NCI-H774 (cell line): ENCODE measurements at places on chromosomes 7 and 10.

GRCh38 chr7:75739796-75740672, 1.3 kb upstream of the HIP1 start:
- DNase-seq = no peak

DNA sequence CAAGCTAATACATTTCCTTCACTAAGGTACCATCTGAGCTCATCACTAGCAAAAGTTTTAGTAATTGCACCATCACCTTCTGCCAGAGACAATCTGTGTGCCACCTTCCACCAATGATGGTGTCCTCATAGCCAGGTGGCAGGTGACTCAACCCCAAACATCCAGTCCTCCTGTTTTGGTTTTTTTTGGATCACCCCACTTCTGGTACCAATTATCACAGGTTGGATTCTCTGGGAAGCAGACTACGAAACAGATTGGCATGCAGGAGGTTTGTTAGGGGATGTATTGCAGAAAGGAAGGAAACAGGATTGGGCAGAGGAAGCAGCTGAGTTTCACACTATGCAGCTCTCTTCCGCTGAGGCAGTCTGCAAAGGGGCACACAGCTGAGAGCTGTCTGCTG, 4.5 kb upstream of the TACC2 start:
- no peak for DNase-seq

GRCh38 chr10:128220021-128220420, 93.8 kb upstream of the MKI67 start:
- DNase-seq = no peak

GRCh38 chr7:138370956-138371355, 89.1 kb upstream of the TRIM24 start:
- DNase-seq = no peak

DNA sequence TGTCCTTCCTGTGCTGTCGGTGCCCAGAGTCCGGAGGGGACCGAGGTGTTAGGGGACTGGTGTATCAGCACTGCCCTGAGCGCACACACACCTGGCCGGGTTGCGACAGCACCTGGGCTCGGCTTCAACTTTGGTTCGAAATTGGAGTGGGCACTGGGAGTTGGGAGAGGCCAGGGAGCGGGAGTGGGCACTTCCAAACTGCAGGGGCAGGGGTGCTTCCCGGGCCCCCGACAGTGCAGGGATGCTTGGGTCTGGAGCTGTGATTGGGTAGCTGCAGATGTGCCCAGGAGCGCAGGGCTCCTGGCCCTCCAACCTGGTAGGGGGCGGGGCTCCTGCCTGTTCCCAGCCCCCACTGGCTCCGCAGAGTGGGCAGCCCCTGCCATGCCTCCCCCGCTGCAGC, 7.7 kb downstream of the BBS9 start:
- DNase-seq = no peak

DNA sequence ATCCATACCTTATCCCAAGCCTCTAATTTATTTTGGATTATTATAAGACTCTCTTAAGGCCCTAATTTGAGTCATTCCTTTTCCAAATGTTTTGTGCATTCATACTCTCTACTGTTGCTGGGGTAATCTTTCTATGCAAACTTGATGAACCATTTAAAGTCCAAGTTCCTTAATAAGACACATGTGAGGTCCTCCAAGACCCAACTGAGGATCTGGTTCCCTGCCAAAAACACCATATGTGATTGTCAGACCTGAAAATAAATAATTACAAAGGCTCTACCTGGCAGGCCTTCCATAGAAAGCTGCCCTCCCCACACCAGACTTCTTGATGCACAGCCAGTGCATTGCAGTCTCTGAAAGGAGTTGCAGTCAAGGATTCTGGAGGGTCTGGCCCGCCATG, 257.9 kb upstream of the AKR1E2 start:
- DNase-seq = no peak

- DNase-seq = no peak
These were observed 152.7 kb upstream of the NRP1 start for GRCh38 chr10:33487014-33487776.

- no peak for DNase-seq
These were observed 163.9 kb upstream of the AUTS2 start for GRCh38 chr7:69434398-69434815.

GRCh38 chr10:878895-879294, 52.6 kb downstream of the LARP4B start:
- no peak for DNase-seq

- no peak for DNase-seq
These were observed 14.3 kb downstream of the TES start for GRCh38 chr7:116224492-116225098.

DNA sequence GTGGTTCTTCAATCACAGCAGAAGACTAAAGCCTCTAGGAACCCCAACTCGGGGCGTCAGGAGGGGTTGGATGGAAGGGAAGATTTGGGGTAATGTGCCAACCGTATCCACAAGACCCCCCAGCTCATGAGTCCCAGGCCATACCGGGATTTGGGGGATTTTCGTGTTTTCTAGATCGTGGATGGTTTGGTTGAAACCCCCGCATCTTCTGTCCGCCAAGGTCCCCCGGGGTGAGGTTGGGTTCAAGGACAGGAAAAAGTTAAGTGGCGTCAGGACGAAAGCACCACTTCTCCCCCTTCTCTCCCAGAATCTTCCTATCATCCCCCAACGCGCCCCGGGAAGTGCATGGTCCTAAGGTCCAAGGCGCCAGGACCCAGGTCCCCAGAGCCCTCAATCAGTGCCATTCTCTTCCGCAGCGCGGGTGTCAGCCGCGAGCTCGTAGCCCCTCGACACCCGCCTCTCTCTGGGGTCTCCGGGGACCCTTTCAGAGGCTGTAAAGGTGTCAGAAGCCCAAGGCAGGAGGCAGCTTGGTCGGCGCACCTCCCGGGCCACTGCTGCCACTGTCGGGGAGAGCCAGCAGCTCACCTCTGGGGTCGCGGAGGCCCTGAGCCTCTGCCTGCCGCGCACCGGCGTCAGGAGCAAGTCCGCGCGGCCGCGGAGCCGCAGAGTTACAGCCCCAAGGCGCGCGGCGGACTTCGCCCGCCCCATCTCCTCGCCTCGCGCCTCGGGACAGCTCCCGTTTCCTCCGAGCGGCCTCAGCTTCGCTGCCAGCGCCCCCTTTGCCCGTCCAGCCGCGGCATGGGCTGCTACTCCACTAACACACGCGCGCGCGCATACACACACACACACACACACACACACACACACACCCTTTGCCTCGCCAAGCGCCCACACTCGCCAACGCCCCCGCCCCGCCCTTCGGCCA, 1.5 kb downstream of the MKX start:
- no peak for DNase-seq

DNA sequence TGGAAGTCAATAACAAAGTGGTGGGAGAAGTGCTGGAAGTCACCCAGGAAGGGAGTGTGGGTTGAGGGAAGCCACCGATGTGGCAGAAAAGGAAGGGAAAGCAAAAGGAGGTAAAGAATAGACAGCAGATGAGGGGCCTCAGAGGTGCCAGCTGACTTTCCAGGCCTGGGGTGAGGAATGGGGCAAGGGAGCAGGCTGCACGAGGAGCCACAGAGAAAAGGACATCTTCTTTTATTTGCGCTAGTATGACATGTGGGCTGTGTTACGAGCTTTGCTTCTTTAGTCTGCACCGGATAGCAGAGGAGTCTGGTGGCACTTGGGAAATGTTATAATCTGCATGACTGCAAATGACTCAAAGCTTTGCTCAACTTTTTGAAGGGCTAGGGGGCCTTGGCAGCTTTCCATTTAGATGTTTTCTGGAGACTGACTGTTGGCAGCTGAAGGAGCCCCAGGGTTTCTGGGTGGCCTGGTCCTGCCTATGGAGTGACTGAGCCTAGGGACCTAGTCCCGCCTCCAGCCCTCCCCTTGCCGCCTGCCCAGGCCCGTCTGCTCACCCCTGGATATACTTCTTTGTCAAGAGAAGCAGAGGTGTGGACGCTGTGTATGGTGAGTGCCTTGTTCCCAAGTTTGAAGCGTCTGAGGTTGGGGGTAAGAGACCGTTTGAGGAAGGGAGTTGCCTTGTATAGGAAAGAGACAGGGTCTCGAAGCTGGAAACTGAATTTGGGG, 5.1 kb downstream of the PRXL2A start:
- no peak for DNase-seq

DNA sequence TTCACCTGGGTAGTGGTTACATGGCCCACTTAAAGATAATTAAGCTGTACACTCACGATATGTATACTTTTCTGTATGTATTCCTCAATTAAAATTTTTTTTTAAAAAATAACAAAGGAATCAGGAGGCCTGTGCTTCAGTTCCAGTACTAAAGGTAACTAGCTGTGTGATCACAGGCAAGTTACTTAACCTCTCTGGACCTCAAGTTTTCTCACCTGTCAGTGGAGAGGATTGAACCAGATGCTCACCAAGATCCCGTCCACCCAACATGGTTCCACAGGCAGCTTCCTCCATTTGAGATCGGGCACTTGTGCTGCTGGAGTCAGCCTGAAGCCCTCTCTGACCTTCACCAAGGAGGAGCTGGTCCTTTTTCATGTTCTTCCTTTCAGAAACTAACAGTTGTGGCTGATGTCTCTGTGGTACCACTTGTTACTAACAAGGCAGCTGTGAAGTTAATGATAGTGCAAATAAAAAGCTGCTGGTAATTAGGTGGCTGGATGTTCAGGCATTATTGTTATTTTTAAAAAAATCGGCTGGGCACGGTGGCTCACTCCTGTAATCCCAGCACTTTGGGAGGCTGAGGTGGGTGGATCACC, 29.4 kb upstream of the SMNDC1 start:
- DNase-seq = no peak

GRCh38 chr7:37234334-37234733, 214.3 kb downstream of the ELMO1 start:
- DNase-seq = no peak
